GM23338 (cell line): ENCODE measurements at places on chromosomes 13 and 19. TPM values are rescaled to one million over a fixed set of nuclear protein-coding genes. Genes with fewer than 3 reads are reported as not detected.
A peak's percentile ranks its signal among the peaks of the same experiment; 100 is the strongest.

DNA sequence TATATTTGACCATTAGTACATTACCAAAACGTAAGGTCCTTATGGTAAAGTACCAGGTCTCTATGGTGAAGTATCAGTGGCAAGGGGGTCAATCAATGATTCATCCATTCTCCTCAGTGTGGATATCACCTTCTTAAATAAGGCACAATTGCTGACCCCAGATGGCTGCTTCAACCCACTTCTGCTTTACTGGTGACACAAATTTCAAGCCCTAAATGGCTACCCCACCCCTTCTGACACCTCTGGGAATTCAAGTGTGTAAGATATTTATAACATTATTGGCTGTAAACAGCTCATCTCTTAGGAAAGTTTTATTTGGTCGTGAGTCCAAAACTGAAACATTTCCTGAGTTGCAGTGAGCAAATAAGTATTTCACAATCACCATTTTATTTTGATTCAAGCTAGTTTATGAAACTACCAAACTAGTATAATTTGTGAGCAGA, 7.9 kb upstream of the WBP4 start:
- no peaks in the 10 kb centered on the region for H3K36me3 ChIP-seq
- no peak overlapping the region for H3K27ac ChIP-seq
- H3K4me3 ChIP-seq: no peak overlapping the region
- H3K4me1 ChIP-seq: no peaks in the 10 kb centered on the region
- no peaks in the 10 kb centered on the region for H3K27me3 ChIP-seq

DNA sequence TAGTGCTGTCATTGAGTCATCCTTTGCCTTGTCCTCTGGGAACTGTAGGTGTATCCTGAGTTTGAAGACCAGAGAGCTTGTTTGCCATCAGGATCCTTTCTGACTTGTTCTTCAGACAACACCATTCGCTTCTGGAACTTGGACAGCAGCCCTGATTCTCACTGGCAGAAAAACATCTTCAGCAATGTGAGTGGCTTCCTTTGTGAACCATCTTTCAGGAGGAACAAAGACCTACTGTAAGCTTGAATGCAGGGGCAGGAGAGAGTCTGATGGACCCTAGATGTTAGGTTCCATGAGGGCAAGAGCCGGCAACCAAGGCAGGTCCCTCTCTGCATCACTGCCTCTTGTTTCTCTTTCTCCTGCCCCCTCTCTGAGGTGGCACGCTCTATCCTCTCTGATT, 26.7 kb downstream of the WDR62 start:
- H3K36me3 ChIP-seq: peaks cover 30% of the 10 kb centered on the region
- H3K4me3 ChIP-seq: no peak overlapping the region
- no peak for DNase-seq
- H3K4me1 ChIP-seq: no peaks in the 10 kb centered on the region
- H3K27ac ChIP-seq: no peak overlapping the region
- no peaks in the 10 kb centered on the region for H3K27me3 ChIP-seq

DNA sequence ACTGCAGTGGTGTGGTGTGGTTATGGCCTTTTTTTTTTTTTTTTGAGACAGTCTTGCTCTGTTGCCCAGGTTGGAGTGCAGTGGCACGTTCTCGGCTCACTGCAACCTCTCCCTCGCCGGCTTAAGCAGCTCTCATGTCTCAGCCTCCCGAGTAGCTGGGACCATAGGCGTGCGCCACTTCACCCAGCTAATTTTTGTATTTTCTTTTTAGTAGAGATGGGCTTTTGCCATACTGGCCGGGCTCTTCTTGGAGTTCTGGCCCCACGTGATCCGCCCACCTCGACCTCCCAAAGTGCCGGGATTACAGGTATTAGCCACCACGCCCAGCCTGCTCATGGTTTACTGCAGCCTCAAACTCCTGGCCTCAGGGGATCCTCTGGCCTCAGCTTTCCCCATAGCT, 7.0 kb downstream of the PDCD2L start:
- H3K27me3 ChIP-seq: no peaks in the 10 kb centered on the region
- no peak overlapping the region for H3K27ac ChIP-seq
- H3K36me3 ChIP-seq: peaks cover 37% of the 10 kb centered on the region
- no peaks in the 10 kb centered on the region for H3K4me1 ChIP-seq
- H3K4me3 ChIP-seq: no peak overlapping the region
- DNase-seq: no peak

GRCh38 chr13:98563071-98563470, 13.8 kb downstream of the STK24 start:
- H3K36me3 ChIP-seq: no peaks in the 10 kb centered on the region
- H3K27me3 ChIP-seq: no peaks in the 10 kb centered on the region
- DNase-seq: peak; percentile 65
- peak overlapping the region; percentile 84 for H3K27ac ChIP-seq

Gene GRIK5
- total RNA-seq: 34.3 and 42.5 TPM in 2 replicates

- H3K4me3 ChIP-seq: no peak overlapping the region
- H3K36me3 ChIP-seq: peaks cover 25% of the 10 kb centered on the region
- H3K4me1 ChIP-seq: no peaks in the 10 kb centered on the region
- H3K27ac ChIP-seq: no peak overlapping the region
- no peaks in the 10 kb centered on the region for H3K27me3 ChIP-seq
These were observed 1587.0 kb upstream of the PRR20A start for GRCh38 chr13:55553701-55554100.

DNA sequence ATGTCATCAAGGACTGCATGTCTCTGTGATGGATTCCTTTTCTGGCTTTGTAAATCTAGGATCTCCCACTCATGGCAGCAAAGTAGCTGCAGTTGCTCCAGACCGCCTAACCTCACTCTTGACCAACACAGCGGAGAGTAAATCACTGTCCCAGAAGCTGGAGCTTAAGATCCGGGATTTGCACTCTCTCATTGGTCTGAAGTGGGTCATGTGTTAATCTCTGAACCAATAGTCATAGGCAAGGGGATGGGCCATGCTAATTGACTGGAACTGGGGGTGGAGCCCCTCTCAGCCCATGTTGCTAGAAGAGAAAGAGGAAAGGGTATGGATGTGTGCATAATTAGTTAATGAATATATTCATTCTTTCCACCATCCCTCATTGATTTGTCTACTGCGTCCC, 34.0 kb downstream of the VAV1 start:
- H3K27me3 ChIP-seq: no peaks in the 10 kb centered on the region
- H3K27ac ChIP-seq: no peak overlapping the region
- no peaks in the 10 kb centered on the region for H3K36me3 ChIP-seq
- H3K4me1 ChIP-seq: peaks cover 15% of the 10 kb centered on the region

GRCh38 chr19:6720369-6721137, at the start of gene C3:
TSS of gene C3 (minus strand) at chr19:6720650. CDS start at chr19:6720589, 61 bp downstream.
- no peaks in the 10 kb centered on the region for H3K36me3 ChIP-seq
- no peaks in the 10 kb centered on the region for H3K27me3 ChIP-seq
- no peak within 1 kb of the TSS for H3K4me3 ChIP-seq
- no peak for DNase-seq
- peaks cover 12% of the 10 kb centered on the region for H3K4me1 ChIP-seq

Gene SPTBN4
- total RNA-seq: 2.3 and 4.5 TPM in 2 replicates

Gene SELENOV
- total RNA-seq: 8.7 and 13.8 TPM in 2 replicates

Gene UFM1
- 57.0 and 63.8 TPM in 2 replicates for total RNA-seq

DNA sequence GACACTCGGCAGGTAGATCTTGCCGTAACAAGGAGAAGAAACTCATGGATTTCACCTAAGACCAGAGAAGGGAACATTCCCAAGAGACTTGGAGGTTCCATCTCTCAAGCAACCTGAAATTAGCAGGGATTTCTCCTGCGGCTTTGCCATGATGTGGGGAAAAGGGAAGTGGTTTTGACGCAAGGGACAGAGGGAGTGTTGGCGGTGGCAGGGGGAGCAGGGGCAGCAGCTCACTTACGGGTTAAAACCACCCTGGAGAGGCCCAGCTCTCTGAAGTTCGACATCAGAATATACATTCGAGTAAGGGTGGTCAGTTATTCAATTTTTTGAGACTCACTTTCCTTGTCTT, 76.1 kb upstream of the POMP start:
- no peak for DNase-seq
- H3K4me3 ChIP-seq: no peak overlapping the region
- H3K27me3 ChIP-seq: no peaks in the 10 kb centered on the region
- no peak overlapping the region for H3K27ac ChIP-seq
- H3K36me3 ChIP-seq: no peaks in the 10 kb centered on the region
- peaks cover 23% of the 10 kb centered on the region for H3K4me1 ChIP-seq

GRCh38 chr13:49421391-49421790, 22.5 kb downstream of the CAB39L start:
- H3K27ac ChIP-seq: no peak overlapping the region
- peak; percentile 74 for DNase-seq
- H3K36me3 ChIP-seq: no peaks in the 10 kb centered on the region
- peaks cover 12% of the 10 kb centered on the region for H3K27me3 ChIP-seq

Gene ZNF790
- total RNA-seq: 5.2 and 5.4 TPM in 2 replicates

Gene CRX
- total RNA-seq: not detected in 2 replicates

GRCh38 chr13:35648201-35648600, 171.7 kb upstream of the MAB21L1 start:
- no peaks in the 10 kb centered on the region for H3K36me3 ChIP-seq
- H3K27me3 ChIP-seq: no peaks in the 10 kb centered on the region
- no peak for DNase-seq
- no peak overlapping the region for H3K27ac ChIP-seq
- H3K4me1 ChIP-seq: no peaks in the 10 kb centered on the region

DNA sequence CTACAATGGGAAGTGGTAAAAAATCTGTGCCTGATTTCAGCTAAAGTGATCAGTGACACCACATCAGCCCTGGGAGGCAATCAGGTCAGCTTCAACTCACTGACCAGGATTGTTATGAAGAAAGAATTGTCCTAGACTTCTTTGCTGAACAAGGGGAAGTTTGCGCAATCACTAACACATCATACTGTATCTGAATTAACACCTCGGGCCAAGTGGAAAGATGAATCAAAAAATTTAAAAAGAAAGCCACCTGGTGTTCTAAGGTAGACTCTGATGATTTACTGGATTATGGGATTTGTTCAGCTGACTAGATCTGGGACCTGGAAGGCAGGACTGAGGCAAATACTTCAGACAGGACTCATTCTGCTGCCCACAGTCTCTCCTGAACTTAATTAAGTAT, 161.8 kb downstream of the DIAPH3 start:
- H3K4me1 ChIP-seq: no peaks in the 10 kb centered on the region
- H3K36me3 ChIP-seq: no peaks in the 10 kb centered on the region
- H3K27ac ChIP-seq: no peak overlapping the region
- H3K27me3 ChIP-seq: no peaks in the 10 kb centered on the region
- H3K4me3 ChIP-seq: no peak overlapping the region
